Stimulated activated memory B cell treated with anti-CD40 and anti-IgM and Interleukin-4, amounts not matched to agents 10 μg/mL and 1 μg/mL and 100 μg/mL, for 72 hours (primary cell): ENCODE measurements at places on chromosomes 11 and 22.

GRCh38 chr11:111097191-111097590, 148.3 kb upstream of the POU2AF2 start:
- no peak for ATAC-seq

- ATAC-seq: no peak
Measured at GRCh38 chr22:27312966-27313855, 488.3 kb downstream of the MN1 start.

GRCh38 chr11:130118636-130119387, 40.8 kb upstream of the ST14 start:
- peak; percentile 86 for ATAC-seq

DNA sequence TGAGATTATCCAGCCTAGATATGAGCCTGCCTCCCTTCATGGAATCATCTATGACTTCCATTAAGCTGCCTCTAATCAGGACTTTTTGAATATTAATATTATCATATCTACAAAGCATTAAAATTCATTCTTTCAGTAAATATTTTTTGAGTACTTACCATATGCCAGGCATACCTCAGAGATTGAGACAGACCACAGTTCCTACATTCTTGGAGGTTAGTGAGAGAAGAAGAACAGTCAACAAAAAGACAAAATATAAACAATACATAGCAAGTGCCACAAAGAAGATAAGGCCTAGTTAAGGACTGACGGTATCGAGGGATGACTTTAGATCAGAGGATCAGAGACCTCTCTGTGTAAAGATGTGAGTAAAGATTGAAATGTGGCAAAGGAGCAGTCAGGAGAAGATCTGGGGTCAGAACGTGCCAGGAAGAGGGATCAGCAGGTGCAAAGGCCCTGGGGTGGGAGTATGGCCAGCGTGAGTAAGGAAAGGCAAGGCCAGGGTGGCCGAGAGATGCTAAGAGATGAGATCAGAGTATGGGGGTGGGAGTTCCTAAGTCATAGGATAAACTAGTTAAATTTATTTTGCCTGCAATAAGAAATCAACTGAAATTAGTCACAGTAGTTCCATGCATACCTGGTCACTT, 15.4 kb downstream of the SLC35C1 start:
- no peak for ATAC-seq

DNA sequence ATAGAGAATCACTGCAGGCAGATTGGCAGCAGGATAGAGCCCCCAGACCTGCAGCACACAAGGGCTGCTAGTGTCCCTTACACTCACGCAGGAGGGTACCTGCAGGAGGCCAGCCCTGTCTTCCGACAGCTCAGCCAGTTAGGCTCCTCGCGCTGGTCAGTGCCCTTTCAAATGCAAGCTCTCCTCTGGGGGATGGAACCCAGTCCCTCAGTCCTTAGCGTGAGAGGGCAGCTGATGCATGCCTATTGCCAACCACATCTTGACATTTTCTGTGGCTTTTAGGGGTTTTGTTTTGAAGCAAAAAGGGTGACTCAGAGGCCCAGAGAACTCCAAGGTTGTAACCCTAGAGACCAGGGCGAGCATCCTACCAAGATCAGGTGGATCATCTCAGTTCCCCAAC, 40.0 kb downstream of the WNT11 start:
- peak; percentile 74 for ATAC-seq

DNA sequence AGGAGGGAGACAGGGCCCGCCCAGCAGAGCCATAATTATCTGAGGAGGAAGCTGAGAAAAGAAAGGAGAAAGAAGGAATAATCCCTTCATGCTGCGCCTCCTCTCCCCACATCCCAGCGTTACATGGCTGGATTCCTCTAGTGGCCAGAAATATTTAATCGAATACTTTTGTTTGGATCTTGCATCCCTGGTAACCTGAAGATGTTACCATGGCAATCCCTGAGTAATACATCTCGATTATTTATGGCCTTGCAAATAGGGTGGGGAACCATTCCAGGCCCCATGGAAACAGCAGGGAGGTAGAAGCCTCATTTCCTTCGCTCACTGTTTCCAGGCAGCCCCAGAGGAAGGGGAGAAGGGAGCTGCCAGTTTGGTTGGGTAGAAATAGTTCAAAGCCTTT, 357.7 kb downstream of the BUD13 start:
- ATAC-seq: no peak

DNA sequence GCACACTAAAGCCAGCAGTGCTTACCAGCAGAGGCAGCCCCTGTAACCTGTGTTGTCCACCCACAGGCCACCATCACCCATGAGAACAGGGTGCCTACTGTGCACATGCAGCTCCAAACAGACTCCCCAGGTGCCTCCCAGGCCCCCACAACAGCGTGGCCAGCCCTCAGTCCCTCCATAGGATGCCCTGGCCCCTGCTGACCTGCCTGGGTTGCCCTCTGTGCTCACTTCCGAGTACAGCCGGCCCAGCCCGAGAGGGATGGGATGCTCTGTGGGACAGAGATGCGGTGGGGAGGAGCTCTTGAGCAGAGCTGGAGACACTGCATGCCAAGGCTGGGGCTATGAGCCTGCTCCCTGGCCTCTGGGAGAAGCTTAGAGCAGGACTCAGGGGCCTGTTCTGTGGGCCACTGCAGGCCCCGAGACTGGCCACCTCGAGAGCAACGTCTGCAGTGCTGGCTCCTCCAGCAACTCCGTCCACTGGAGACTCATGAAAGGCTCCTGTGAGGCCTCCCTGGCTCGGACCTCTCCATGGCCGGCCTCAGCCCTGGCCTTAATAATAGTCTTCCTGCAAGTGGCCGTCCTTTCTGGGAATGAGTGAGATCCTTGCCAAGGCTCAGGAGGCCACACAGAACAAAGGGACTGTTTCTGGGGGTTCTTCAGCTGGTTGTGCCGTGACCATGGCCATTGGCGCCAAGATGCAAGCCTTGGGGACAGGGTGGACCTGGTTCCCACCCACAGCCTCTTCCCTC, 27.0 kb downstream of the FADS2 start:
- ATAC-seq: no peak

- no peak for ATAC-seq
Measured at GRCh38 chr11:19934828-19935259, 222.2 kb downstream of the NAV2 start.

- ATAC-seq: no peak
Measured at GRCh38 chr11:14547440-14547839, 27.3 kb upstream of the PSMA1 start.

- ATAC-seq: peak; percentile 12
Measured at GRCh38 chr11:13635290-13635689, 33.2 kb upstream of the FAR1 start.
